ENCODE measurements at places on chromosomes 13 and 19.

- DNase-seq = peak; percentile 4
Observed at GRCh38 chr13:38361542-38362262, 12.1 kb downstream of the UFM1 start.

- peak; percentile 51 for DNase-seq
Observed at GRCh38 chr19:1860042-1860775, 3.2 kb downstream of the KLF16 start.

DNA sequence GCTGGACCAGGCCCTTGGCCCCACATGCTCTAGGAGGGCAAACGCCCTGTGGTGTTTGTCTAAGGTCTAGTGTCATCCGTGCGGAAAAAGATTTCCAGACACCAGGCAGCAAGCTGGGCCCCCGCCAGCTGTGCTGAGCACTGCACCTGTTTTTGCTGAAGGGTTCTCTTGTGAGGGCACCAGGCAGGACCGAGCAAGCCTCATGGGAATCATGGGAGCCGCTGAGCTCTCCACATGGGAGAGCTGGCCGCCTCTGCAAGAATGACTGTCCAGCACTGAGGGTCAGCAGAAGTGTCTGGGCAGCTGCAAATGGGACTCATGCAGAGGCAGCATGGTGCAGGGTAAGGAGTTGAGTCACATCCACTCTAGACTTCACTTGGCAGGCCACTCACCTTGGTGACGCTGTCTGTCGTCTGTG is 12.0 kb downstream of the B3GNT8 start:
- no peak for DNase-seq

- no peak for DNase-seq
Observed at GRCh38 chr13:27489456-27489855, 39.1 kb upstream of the MTIF3 start.

GRCh38 chr13:44872751-44873150 is 116.5 kb downstream of the NUFIP1 start:
- no peak for DNase-seq

GRCh38 chr19:50022823-50023222 is 2.3 kb downstream of the VRK3 start:
- DNase-seq = no peak

GRCh38 chr19:30385666-30386065 is 13.5 kb downstream of the ZNF536 start:
- DNase-seq = no peak

GRCh38 chr13:95207769-95208366 is 93.4 kb downstream of the ABCC4 start:
- DNase-seq = no peak

DNA sequence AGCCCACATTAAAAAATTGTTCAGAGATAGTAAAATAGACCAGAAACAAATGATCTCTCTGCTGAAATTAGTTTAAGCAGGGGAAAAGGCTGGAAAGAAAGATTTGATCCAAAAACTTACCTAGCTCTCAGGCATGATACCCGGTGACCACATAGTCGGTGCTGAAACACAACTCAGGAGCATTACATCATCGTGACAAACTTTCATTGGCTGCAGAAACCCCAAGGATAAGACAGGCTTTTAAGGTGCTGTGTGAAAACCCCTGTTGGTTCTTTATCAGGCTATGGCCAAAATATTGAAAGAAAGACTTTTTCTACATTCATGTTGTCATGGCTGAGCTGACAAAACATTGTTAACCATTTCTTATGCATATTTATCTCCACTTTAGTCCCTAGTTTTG is 171.7 kb upstream of the KLF12 start:
- no peak for DNase-seq

DNA sequence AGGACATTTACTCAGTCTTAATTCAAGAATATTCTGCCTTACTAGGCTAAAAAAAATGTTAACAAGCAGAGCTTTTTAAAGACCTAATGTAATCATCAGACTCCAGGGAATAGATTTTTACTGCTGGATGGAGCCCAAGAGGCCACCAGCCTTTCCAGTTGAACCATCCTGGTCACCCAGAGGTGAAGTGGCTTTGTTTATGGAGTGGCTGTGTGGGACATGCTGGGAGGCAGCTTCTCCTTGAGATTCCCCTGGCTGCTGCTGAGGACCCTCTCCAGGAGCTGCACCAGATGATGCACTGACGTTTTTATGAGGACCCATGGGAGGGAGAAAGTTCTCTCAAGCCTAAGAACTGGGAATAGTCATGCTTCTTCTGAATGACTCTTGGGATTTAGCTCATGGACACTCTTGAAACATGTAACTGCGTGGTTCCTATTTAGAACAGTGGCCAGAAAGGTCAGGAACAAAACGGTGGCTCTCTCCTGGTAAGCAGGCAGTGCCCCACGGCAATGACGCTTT is 205.9 kb upstream of the MIR17HG start:
- no peak for DNase-seq

- no peak for DNase-seq
Observed at GRCh38 chr19:15108845-15109767, 1.9 kb downstream of the SYDE1 start.

DNA sequence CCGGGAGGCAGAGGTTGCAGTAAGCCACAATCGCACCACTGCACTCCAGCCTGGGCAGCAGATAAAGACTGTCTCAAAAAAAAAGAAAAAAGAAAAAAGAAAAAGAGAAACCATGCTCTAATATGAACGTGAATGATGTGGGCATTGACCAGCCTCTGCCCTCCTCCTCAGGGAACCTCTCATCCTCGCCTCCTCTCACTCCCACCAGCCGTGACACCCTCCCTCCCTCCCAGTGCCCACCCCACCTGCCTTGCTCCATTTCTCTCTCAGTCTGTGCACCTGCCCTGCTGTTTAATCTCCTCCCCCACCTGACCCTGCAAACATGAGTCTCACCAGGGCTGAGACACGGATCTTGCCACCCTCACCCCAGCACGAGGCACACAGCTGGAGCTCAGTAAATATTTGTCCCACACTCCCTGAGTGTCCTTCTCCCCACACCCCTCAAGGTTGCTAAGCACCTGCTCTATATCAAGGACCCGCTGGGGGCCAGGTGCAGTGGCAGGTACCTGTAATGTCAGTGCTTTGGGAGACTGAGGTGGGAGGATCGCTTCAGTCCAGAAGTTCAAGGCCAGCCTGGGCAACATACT is 7.5 kb upstream of the BCAT2 start:
- no peak for DNase-seq

DNA sequence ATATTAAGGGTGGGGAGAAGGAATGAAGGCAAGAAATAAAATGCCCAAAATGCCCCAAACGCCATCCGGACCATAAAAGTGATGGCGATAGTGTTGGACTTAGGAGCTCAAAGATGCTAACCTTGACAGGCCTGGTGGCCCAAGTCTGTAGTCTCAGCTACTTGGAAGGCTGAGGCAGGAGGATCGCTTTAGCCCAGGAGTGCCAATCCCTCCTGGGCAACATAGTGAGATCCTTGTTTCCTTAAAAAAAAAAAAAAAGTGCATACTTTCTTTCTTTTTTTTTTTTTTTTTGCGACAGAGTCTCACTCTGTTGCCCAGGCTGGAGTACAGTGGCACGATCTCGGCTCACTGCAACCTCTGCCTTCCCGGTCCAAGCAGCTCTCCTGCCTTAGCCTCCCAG is 32.0 kb upstream of the MRI1 start:
- DNase-seq = no peak

DNA sequence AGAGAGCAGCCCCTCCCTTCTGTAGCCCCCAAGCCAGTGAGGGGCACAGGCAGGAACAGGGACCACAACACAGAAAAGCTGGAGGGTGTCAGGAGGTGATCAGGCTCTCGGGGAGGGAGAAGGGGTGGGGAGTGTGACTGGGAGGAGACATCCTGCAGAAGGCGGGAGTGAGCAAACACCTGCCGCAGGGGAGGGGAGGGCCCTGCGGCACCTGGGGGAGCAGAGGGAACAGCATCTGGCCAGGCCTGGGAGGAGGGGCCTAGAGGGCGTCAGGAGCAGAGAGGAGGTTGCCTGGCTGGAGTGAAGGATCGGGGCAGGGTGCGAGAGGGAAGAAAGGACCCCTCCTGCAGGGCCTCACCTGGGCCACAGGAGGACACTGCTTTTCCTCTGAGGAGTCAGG is 4.2 kb downstream of the KLK3 start:
- no peak for DNase-seq
